Activated T-cell treated with anti-CD3 and anti-CD28 coated beads for 24 hours (primary cell): ENCODE measurements at places on chromosomes 11 and 22.

- no peak for DNase-seq
Observed at GRCh38 chr22:22002526-22003055, 20.0 kb upstream of the TOP3B start.

- DNase-seq, result no peak
Observed at GRCh38 chr11:117814204-117814765, 10.3 kb downstream of the FXYD2 start.

- DNase-seq, result no peak
Observed at GRCh38 chr11:109326781-109327180, 95.2 kb upstream of the C11orf87 start.

DNA sequence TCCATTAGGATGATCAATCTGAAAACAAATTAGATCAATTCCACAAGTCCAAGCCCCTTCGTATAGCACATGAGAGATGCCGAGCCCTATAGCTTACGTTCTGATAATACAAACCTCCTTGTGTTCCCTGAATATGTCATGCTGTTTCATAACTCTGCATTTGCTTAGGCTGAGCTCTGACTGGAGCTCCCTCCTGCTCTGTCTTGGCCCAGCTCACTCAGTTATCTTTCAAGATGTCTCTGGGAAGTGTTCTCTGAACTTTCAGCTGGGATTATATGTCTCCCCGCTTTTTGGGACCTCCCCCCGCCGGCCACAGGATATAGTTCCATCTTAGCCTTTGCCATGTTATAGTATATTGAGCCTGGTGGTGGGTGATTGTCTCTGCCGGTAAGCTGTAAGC is 44.0 kb downstream of the FDX1 start:
- no peak for DNase-seq

DNA sequence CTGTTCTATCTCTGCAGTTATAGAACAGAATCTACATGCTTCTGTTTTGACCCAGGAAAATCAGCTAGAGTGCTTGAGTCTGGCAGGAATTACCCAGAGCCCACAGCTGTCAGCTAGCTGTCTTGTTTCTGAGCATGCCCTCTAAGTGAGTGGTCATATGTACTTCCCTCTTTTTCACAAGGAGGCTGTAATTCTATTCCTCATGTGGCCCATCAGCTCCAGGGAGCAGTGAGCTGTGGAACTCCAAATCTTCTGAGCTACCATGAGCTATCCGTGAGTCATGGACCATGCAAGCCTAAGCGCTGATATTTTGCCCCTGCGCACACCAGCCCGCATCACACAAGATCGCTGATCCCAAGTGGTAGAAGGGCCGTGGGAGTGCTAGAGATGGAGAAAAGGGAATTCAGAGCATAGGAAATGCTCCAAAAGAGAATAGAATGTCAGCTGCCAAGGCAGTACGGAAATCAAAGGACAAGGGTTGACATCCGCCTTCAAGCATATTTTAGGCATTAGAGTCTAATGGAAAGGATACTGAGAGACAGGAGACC is 5.4 kb downstream of the FJX1 start:
- DNase-seq, result no peak
